ENCODE measurements at places on chromosomes 16 and 17. TPM values are rescaled to one million over a fixed set of nuclear protein-coding genes. Genes with fewer than 3 reads are reported as not detected.

The TOM1L2 gene
- 84.0 TPM for total RNA-seq

The TLCD2 gene
- total RNA-seq, result 4.8 TPM

The FOXL1 gene
- total RNA-seq, result 0.83 TPM

The STARD3 gene
- 35.3 TPM for total RNA-seq

The NACA2 gene
- not detected for total RNA-seq

The FOXN1 gene
- not detected for total RNA-seq

The ADAM11 gene
- total RNA-seq, result 0.98 TPM

The RILP gene
- 41.5 TPM for total RNA-seq

The ENPP7 gene
- total RNA-seq, result not detected

The FKBP10 gene
- total RNA-seq, result 30.5 TPM

The HGS gene
- total RNA-seq, result 99.1 TPM

The ABCA6 gene
- 85.1 TPM for total RNA-seq

The KCNG4 gene
- total RNA-seq, result not detected

The KCNAB3 gene
- 1.2 TPM for total RNA-seq

The CTF1 gene
- total RNA-seq, result 18.8 TPM

The ZNF597 gene
- total RNA-seq, result 1.9 TPM

The CDRT15L2 gene
- not detected for total RNA-seq

The SMPD3 gene
- 0.66 TPM for total RNA-seq

All from esophagus muscularis mucosa (tissue), 4 donors.